Fibroblast of skin of back (primary cell): ENCODE measurements at places on chromosomes 16 and 17.

DNA sequence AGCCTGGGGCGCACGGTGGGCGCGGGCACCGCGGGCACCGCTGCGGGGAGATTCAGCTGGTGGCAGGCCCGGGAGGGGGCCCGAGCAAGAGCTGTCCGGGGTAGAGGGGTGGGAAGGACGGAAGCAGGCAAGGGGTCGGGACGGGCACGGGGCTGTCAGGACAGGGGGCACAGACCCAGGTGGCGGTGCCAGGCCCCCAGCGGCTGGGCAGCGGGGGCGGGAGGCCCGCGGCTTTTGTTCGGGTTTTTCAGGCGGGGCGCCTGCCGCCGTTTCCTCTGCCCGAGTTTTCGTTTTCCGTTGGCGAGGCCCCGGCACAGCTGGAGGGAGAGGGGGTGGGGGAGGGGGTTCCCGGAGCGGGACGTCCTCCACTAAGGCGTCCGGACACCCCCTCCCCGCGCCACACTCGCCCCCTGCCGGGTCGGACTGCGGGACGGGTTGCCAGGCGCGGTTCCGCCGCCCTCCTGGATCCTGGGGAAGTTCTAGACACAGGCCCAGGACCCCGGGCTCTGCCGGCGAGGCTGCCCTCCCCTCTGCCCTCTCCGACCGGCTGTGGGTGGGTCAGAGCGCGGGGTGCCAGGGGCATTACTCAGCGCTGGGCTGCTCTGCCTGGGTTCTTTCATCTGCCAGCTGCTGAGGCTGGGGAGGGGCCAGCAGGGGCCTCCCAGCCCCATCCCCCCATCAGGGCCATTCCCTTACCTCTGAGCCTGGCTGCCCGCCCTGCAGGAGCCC is 543 bp downstream of the ARHGAP23 start:
- DNase-seq, result peak; percentile 65

GRCh38 chr16:16126896-16127295 is 96.4 kb downstream of the ABCC6 start:
- no peak for DNase-seq

DNA sequence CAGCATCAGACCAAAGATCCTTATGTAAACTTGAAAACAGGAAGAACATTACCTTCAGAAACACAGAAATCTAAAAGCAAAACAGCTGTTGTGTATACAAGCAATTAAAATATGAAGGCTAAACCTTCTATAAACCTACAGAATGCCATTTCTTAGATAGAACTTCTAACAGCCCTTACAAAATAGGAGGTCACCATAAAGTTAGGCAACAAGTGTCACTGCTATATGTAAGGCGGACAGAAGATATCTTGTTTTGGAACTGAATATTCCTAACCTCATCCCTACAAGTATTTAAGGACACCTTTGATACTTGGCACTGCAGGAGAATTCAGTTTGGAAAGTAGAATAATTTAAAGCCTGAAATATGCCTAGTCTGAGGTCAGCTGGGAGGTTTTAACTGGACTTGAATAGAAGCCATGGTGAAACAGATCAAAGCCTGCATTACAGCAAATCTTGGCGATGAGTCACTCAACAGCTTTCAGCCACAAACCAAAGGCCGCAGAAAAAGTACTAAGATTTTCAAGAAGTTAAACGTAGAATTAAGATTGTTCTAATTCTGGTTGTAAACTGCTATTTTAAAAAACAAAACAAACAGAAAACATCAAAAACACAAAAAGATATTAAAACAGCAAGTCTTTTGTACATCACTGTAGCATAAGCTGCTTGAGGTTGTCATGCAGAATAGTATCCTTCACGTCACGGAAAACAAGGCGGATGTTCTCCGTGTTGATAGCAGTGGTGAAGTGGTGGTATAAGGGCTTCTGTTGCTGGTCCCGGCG is 42.7 kb downstream of the GNA13 start:
- peak; percentile 72 for DNase-seq

DNA sequence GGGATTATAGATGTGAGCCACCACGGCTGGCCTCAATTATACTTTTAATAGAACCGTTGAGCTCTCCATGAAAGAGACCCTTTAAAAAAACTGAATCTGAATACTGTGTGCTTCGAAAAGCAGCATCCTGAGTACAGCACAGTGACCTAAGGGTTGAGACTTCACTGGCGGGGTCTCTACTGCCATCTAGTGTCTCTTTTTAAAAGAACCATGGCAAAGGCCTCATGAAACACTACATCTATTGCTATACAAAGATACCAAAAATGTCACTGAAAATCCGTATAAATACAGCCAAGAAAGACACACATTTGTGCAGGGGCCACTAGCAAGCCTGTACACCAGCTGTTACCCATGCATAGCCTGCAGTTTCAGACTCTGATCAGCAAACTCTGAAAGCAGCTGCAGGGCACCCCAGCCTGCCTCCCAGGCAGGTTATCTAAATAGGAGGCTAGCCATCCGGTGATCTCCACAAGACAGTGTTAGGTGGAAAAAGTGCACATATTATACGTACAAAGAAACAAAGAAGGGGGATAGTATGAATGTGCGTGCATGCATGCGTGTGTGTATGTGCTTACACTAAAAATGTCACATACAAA is 35.3 kb downstream of the NPLOC4 start:
- peak; percentile 78 for DNase-seq

DNA sequence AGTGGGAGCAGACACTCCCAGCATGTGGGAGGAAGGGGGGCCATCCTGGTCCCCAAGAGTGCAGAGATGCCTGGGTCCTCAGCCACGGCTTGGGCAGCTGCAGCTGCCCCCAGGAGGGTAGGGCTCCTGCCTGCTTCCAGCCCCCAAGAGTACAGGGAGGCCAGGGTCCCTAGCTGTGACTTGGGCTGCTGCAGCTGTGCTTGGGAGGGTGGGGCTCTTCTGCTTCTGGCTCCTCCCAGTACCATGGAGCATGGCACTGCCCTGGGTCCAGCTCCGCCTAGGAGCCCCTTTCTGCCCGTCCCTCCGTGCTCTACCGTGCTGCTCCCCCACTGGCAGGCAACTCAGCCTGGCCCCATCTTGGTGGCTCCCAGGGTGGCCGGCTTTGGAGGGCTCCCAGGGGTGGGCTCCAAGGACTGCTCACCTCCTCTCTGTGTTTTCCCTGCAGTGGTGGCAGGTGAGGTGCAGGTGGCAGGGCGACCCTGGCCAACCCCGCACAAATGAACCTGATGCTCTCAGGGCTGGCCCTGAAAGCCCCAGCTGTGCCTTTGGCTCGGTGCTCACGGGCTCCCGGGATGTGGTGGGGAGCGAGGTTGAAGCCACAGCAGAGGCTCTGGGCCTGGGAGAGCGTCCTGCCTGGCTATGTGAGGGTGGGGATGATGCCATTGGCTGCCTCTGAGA is 18.5 kb upstream of the USP22 start:
- DNase-seq, result no peak
